ENCODE measurements at places on chromosomes 5 and 9.

- DNase-seq, result no peak
Measured at GRCh38 chr9:81393985-81394811, 295.1 kb downstream of the TLE1 start.

GRCh38 chr5:138694146-138694545, 59.1 kb upstream of the CTNNA1 start:
- no peak for DNase-seq

- no peak for DNase-seq
Measured at GRCh38 chr5:160444407-160444806, 22.8 kb downstream of the PTTG1 start.

GRCh38 chr5:65332591-65332990, 149.1 kb downstream of the ADAMTS6 start:
- no peak for DNase-seq

DNA sequence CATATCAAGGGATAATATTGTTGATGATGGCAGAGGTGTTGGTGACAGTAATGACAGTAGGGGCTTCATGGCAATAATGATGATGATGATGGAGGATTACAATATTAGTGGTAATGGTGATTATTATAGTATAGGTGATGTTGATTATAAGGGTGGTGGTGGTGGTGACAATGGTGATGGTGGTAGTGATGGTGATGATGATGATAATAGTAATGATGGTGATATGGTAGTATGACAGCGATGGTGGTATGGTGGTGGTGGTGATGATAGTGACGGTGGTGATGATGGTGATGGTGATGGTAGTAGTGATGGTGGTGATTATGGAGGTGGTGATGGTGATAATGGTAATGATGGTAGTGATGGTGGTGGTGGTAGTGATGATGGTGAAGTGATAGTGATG, 13.6 kb downstream of the KCNIP1 start:
- no peak for DNase-seq

- no peak for DNase-seq
Measured at GRCh38 chr5:69148981-69149675, 17.8 kb upstream of the CCNB1 start.

- DNase-seq, result no peak
Measured at GRCh38 chr9:94699715-94700373, 26.7 kb upstream of the AOPEP start.

GRCh38 chr5:107217721-107218130, 453.0 kb downstream of the EFNA5 start:
- DNase-seq, result peak; percentile 23

DNA sequence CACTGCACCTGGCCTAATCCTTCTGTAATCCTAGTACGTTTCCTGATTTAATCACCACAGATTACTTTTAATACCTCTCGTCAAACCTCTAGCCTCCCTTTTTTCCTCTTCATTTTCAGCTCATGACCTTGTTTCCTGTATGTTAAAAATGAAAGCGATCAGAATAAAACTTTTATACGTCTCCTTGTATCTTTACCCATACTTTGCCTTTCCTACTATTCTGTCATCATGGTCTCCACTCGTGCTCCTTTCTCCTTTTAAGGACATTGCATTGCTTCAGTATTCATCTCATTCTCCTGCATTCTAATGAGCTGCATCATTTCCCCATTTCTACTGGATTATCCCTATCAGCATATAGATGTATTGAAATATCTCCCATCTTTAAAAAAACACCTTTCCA, 8.5 kb downstream of the CDC42SE2 start:
- DNase-seq, result no peak

DNA sequence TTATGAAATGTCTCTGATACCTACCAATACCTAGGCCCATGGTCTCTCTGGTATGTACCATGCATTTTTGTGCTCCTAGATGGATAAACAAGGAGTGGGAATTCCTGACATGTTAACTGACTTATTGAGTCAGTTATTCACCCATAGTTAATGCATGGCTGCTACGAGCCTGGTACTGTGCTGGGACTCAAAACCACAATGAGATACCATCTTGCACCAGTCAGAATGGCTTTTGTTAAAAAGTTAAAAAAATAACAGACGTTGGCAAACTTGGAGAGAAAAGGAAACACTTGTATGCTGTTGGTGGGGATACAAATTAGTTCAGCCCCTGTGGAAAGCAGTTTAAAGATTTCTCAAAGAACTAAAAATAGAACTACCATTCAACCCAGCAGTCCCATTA, 293.8 kb downstream of the OSTF1 start:
- no peak for DNase-seq

DNA sequence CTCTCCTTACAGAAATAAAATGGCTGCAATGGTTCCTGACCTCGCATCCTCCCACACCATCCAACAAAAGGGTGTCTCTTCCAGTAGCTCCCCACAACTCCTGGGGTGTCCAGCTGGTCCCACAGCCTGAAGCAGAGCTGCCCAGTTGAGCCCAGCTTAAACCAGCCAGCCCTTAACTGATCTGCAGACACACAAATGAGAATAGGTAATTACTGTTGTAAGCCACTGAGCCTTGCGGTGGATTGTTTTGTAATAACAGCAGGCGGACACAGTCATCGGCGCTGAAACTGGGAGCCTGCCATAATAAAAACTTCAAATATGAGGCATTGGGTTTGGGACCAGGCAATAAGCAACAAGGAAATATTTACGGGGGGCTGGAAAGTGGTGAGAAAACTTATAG, 10.4 kb upstream of the ZBTB43 start:
- no peak for DNase-seq

Data from globus pallidus (tissue), 1 donor.